Spleen (tissue), 13 donors: ENCODE measurements at places on chromosomes 12 and 14. TPM values are rescaled to one million over a fixed set of nuclear protein-coding genes. Genes with fewer than 3 reads are reported as not detected.

DNA sequence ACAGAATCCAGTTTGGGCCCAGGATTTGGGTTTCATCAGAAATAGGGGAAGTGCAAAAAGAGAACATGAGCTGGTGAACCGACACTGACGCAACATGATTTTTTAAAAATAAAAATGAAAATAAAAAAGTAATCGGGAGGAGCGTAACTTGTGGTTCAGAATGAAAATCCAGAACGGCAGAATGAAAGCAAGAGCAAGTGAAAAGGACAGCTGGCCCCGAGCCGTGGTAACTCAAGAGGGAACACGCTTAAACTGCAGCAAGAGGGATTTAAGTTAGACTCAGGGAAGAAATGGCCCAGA lies 1.6 kb downstream of the SLC6A12 start:
- DNase-seq: no peak

GRCh38 chr12:84069699-84070098 lies 842.9 kb downstream of the SLC6A15 start:
- no peak for DNase-seq

Gene MYBPC1
- 0.77 TPM for polyA plus RNA-seq

Gene CNTN1
- 1.4 TPM for polyA plus RNA-seq

Gene ZNF10
- 4.9 TPM for polyA plus RNA-seq
